A549 treated with GW870086 at 1 μM for 4 hours (cell line): ENCODE measurements at places on chromosomes 2 and 18. TPM values are rescaled to one million over a fixed set of nuclear protein-coding genes. Genes with fewer than 3 reads are reported as not detected.

The HOXD8 gene
- 4.4 to 6.2 TPM (median 4.8 TPM) in 5 replicates for total RNA-seq

The SH2D6 gene
- total RNA-seq: 0.54 to 0.99 TPM (median 0.62 TPM) in 5 replicates

The OXER1 gene
- total RNA-seq: not detected in 5 replicates

The ANKRD29 gene
- 10.6 to 17.8 TPM (median 16.6 TPM) in 5 replicates for total RNA-seq

The SPR gene
- 92.9 to 144 TPM (median 130 TPM) in 5 replicates for total RNA-seq

The SLC39A6 gene
- total RNA-seq: 36.6 to 50.4 TPM (median 50.3 TPM) in 5 replicates

The AQP4 gene
- total RNA-seq: 0.09 TPM in 1 of 5 replicates, not detected in the others

The LONRF2 gene
- 1.8 to 3.5 TPM (median 2.7 TPM) in 5 replicates for total RNA-seq

The DNAJB2 gene
- 30.0 to 40.2 TPM (median 38.3 TPM) in 5 replicates for total RNA-seq

The SIX3 gene
- 0.39 to 0.73 TPM (median 0.71 TPM) in 5 replicates for total RNA-seq

The MEMO1 gene
- total RNA-seq: 76.9 to 86.1 TPM (median 78.3 TPM) in 5 replicates

The RFX8 gene
- total RNA-seq: not detected in 5 replicates

The RASGRP3 gene
- 0.55 to 1.2 TPM (median 0.72 TPM) in 5 replicates for total RNA-seq

The FKBP7 gene
- total RNA-seq: 7.9 to 11.9 TPM (median 9.7 TPM) in 5 replicates

The SLC66A2 gene
- 12.9 to 19.7 TPM (median 18.0 TPM) in 5 replicates for total RNA-seq

The STARD6 gene
- total RNA-seq: 0.22 TPM in 1 of 5 replicates, not detected in the others

The OTOF gene
- 0.10 to 0.24 TPM (median 0.16 TPM) in 5 replicates for total RNA-seq

The CHAC2 gene
- 11.2 to 14.9 TPM (median 12.0 TPM) in 5 replicates for total RNA-seq

The C2orf92 gene
- total RNA-seq: 0.60 to 1.2 TPM (median 1.0 TPM) in 5 replicates

The RUFY4 gene
- total RNA-seq: 0.23 TPM in 1 of 5 replicates, not detected in the others

The PRKAG3 gene
- total RNA-seq: not detected in 5 replicates

The EGR4 gene
- total RNA-seq: 0.09 to 0.42 TPM (median 0.24 TPM) in 4 of 5 replicates, not detected in the other

The SNTG2 gene
- not detected in 5 replicates for total RNA-seq

The ERICH2 gene
- total RNA-seq: not detected in 5 replicates

The MYO3B gene
- not detected in 5 replicates for total RNA-seq

The NMUR1 gene
- total RNA-seq: 0.03 TPM in 1 of 5 replicates, not detected in the others

The APCDD1 gene
- total RNA-seq: not detected in 5 replicates

The SNED1 gene
- 0.79 to 2.5 TPM (median 1.2 TPM) in 5 replicates for total RNA-seq

The VIT gene
- total RNA-seq: not detected in 5 replicates

The ZNF804A gene
- not detected in 5 replicates for total RNA-seq

The CIB4 gene
- total RNA-seq: 0.40 to 0.50 TPM in 2 of 5 replicates, not detected in the others

The CDK15 gene
- not detected in 5 replicates for total RNA-seq

The CAPN14 gene
- 0.05 TPM in 1 of 5 replicates, not detected in the others for total RNA-seq

The DUSP2 gene
- 0.21 to 0.49 TPM (median 0.38 TPM) in 5 replicates for total RNA-seq

The RGPD3 gene
- total RNA-seq: 0.07 to 0.14 TPM (median 0.13 TPM) in 5 replicates

The ST8SIA5 gene
- 0.02 TPM in 1 of 5 replicates, not detected in the others for total RNA-seq

The DTNA gene
- total RNA-seq: 0.10 to 0.33 TPM (median 0.27 TPM) in 4 of 5 replicates, not detected in the other

The MARCHF4 gene
- 24.7 to 33.2 TPM (median 28.4 TPM) in 5 replicates for total RNA-seq

The FOXD4L1 gene
- 0.24 to 0.56 TPM (median 0.30 TPM) in 5 replicates for total RNA-seq

The TRIB2 gene
- total RNA-seq: 0.08 to 0.69 TPM (median 0.49 TPM) in 5 replicates

The UGT1A4 gene
- total RNA-seq: not detected in 5 replicates

The ADD2 gene
- 18.8 to 27.9 TPM (median 24.0 TPM) in 5 replicates for total RNA-seq

The OLA1 gene
- total RNA-seq: 120 to 133 TPM (median 126 TPM) in 5 replicates

The GKN1 gene
- 0.56 to 0.72 TPM (median 0.57 TPM) in 4 of 5 replicates, not detected in the other for total RNA-seq

The CLEC4F gene
- total RNA-seq: not detected in 5 replicates

The RGPD4 gene
- 0.03 to 0.09 TPM (median 0.06 TPM) in 4 of 5 replicates, not detected in the other for total RNA-seq

The NTSR2 gene
- total RNA-seq: not detected in 5 replicates

The OTOS gene
- total RNA-seq: not detected in 5 replicates

The SERPINB4 gene
- total RNA-seq: 0.07 to 0.26 TPM (median 0.15 TPM) in 5 replicates

The MALL gene
- 166 to 184 TPM (median 172 TPM) in 5 replicates for total RNA-seq

The PLGLB2 gene
- 0.17 to 0.34 TPM in 2 of 5 replicates, not detected in the others for total RNA-seq

The KANSL1L gene
- total RNA-seq: 0.34 to 0.70 TPM (median 0.61 TPM) in 5 replicates

The TACR1 gene
- 0.06 to 0.23 TPM (median 0.07 TPM) in 3 of 5 replicates, not detected in the others for total RNA-seq

The PNO1 gene
- 53.6 to 58.9 TPM (median 55.2 TPM) in 5 replicates for total RNA-seq

The CABYR gene
- 12.4 to 16.9 TPM (median 13.0 TPM) in 5 replicates for total RNA-seq

The ANXA4 gene
- 332 to 386 TPM (median 354 TPM) in 5 replicates for total RNA-seq

The RTP5 gene
- not detected in 5 replicates for total RNA-seq

The PGAP1 gene
- 2.0 to 3.2 TPM (median 2.5 TPM) in 5 replicates for total RNA-seq

The TGFA gene
- 4.4 to 5.2 TPM (median 4.7 TPM) in 5 replicates for total RNA-seq
